ENCODE measurements at places on chromosomes 12 and 14. TPM values are rescaled to one million over a fixed set of nuclear protein-coding genes. Genes with fewer than 3 reads are reported as not detected.

DNA sequence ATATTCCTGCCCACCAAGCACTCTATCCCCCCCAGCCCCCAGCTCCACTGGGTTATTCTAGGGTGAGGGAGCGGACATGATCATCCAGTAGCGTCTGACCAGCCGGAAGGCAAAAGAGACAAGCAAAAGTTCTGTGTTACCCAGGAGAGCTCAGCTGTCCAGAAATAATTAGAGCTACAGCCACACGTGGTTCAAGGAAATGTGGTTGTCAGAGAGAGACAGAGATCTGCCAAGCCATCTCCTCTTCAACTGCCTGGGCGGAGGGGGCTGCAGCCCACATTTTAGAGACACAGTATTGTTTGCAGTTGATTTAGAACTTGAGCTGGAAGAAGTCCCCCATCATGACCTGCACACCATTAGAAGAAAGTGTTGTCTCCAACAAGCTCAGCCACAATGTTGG lies 30.4 kb downstream of the DAO start:
- no peak for DNase-seq

CLEC6A gene
- total RNA-seq, result not detected

ZC3H10 gene
- total RNA-seq, result 1.9 TPM

PLEKHA5 gene
- total RNA-seq, result 12.3 TPM

GRCh38 chr12:124073356-124074035 lies 100.5 kb downstream of the ZNF664 start:
- no peak for DNase-seq

GRCh38 chr12:59093073-59093772 lies 172.9 kb upstream of the LRIG3 start:
- no peak for DNase-seq

DNA sequence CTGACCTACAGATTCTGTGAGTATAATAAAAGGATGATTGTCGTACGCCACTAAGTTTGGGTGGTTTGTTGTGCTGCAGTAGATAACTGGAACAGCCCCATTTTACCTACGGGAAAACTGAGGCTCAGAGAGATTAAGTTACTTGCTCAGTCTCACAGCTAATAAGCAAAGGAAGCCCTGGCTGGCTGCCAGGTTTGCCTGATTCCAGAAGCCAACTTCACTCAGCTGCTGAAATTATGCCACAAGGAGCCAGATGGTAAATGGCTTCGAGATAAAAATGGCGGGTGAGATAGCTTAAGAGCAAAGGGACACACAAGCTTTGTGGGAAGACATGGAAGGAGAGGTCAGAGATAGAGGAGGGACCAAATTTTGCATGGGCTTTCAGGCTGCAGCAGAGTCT lies 191.5 kb upstream of the NOS1 start:
- no peak for DNase-seq

KCNA5 gene
- total RNA-seq, result 0.02 TPM

ALX1 gene
- 11.5 TPM for total RNA-seq

GRCh38 chr14:100780646-100781355 lies 45.1 kb upstream of the MEG3 start:
- DNase-seq, result no peak

CEBPE gene
- not detected for total RNA-seq

DGKA gene
- 5.5 TPM for total RNA-seq

DNA sequence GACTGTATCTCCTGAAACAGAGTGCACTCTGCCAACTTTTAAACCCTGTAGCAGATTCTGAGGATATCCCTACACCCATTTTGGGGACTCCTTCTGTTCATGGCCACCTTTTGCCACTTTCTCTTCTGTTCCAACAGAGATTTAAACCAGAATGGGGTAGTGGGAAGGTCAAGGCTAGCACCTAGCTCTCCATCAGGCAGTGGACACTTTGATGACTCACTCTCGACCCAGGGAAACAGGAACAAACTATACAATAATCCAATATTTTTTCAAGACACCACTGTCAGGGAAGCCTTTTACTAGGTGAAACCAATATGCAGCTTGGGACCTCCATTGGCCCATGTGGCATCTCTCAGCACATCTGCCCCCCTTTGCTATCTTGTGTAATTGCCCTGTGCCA lies 103.6 kb downstream of the DAAM1 start:
- DNase-seq, result no peak

KITLG gene
- 13.0 TPM for total RNA-seq

PLEK2 gene
- total RNA-seq, result not detected

DNA sequence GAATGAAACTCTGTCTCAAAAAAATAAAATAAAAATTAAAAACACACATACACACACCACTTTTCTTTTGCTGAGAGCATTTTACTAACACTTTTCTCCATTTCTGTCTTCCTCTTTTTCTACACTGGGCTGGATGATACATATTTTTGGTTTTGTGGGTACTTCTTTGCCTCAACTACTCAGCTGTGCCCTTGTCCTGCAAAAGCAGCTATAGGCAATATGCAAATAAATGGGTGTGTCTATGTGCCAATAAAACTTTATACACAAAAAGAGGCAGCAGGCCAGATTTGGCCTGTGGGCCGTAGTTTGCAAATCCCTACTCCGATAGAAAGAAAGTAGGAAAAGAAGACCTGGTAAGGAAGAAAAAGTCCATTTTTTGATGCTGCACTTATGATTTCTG lies 6.5 kb downstream of the CLMN start:
- DNase-seq, result no peak

- no peak for DNase-seq
Observed at GRCh38 chr12:117347588-117347987, 13.8 kb downstream of the NOS1 start.

RERG gene
- total RNA-seq, result 0.14 TPM

GRCh38 chr12:117526757-117527478 lies 165.5 kb upstream of the NOS1 start:
- no peak for DNase-seq

DNA sequence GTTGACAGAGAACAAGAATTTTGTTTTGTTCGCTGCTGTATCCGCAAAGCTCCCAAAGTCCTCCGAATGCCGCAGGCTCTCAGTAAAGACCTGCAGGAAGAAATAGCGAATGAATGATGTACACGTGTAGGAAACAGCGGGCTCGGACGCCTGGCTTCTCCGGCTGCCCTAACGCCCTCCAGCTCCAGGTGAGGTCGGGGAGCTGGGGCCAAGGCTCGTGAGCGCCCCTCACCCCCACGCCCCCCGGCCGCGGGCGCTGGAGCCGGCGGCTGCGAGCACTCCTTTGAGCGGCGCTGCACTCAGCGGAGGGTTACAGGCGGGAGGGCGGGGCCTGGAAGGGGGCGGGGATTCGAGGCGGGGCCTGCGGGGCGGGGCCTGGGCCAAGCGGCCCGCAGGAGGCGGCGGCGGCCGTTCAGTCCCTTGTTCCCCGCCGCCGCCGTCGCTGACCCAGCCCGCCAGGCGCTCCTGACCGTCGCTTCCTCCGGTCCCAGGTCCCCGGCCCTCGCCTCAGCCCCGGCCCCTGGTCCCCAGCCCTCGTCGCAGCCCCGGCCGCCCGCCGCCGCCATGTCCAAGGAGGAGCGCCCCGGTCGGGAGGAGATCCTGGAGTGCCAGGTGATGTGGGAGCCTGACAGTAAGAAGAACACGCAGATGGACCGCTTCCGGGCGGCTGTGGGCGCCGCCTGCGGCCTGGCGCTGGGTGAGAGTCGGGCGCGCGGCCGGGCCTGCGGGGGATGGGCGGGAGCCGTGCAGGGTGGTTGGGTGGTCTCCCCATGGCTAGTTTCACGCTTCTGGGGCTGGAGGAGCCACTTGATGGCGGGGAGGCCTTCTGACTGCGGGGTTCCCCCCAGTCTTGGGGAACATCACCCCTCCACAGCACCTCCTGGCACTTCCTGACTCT lies at the start of gene AACS:
Gene AACS, plus strand, starts transcription at position 415 of the 898 bp plus-strand sequence. Its CDS starts 150 bp downstream, at position 565.
- no peak for DNase-seq

DNA sequence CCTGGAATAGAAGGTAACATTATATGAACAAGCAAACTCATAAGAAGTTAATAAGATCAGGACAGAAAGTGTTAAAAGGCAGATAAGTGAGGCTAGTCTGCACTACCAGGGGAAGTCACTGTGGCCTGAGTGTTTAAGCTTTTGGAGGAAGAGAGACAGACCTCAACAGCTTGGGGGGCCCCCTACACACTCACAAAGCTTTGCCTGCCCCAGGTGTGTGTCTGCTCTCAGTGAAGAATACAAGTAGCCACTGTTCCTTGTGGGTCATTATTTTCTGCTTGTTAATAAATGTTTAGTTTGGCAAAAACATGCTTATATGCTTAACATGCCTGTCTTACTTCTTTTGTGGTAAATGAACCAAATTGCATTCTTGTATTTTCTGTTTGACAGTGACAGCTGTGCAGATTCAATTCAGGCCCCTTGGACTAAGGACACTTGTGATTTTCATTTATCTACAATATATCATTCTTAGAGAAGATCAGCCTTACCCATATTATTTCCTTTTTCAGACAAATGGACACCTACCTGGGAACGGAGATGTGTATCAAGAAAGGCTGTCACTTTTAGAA lies 50.7 kb upstream of the C12orf71 start:
- no peak for DNase-seq
